A549 (cell line): ENCODE measurements at places on chromosomes 1 and 21. TPM values are rescaled to one million over a fixed set of nuclear protein-coding genes. Genes with fewer than 3 reads are reported as not detected.

DNA sequence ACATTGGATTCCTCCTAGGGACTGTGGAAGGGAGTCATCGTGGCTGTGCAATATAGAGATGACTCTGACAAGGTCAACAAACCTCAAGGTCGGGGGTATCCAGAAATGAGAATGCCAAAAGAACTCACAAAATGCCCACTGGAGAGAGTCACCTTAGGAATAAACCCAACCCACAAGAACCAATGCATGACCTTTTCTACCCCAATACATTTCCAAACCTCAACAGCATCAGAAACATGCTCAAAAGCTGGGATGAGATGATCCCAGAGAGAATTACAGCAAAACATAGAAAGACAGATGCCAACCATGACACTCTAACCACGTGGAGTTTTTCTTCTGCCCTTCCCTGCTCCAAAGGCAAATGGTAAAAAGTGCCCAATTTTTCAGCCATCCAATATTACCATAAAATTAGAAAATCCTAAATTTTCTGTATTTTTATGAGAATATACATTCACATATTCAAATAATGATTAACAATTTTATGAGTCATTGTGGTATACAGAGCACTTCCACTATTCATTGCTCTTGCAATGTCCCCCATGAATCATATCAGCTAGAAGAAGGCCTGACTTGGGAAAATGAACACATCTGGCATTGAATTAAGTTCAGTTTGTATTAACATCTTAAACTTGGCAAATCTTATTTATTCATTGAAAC is 88.2 kb upstream of the PALMD start:
- no peak for DNase-seq

GRCh38 chr1:161723459-161724141 is 2.3 kb downstream of the FCRLB start:
- DNase-seq = no peak

- no peak for DNase-seq
These were observed 688.9 kb upstream of the ADGRL2 start for GRCh38 chr1:81111818-81112217.

DNA sequence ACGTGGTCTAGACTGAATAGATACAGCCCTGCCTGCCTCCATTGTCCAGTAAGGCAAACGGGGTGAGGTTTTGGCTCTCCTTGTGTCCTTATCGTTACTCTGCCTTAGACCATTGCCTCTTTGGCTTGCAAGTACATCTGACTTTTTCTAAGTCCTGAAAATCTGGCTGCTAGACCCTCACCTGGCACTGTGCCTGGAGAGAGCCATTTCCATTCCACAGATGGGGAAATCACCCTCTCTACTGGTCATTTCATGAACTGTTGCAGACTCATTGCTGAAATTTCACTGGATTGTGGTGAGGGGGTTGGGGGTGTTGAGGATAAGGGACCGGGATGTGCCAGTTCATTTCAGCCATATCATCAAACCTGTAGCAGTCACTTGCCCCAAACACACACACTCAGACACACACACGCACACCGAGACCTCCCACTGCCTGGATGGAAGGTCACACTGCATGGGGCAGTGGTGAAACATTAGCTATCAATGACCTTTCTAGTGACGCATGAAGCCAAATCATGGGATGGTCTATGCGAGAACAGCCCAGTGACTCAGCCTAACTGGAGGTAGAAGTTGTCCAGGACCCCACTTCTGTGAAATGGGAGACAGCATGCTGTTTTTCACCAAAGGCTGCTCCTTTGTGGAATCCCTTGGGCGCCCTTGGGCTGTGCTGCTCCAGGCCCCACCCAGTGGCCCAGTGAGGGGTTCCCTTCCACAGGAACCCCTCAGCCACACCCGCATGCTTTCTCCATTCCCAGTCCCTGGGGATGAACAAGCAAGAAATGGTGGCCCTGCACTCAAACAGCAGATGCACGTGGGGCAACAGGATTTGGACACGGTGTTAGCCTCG is 34.9 kb upstream of the VASH2 start:
- DNase-seq = peak; percentile 92

GRCh38 chr1:235888119-235888643 is 21.5 kb upstream of the LYST start:
- no peak for DNase-seq

GRCh38 chr1:230458509-230458908 is 32.4 kb upstream of the PGBD5 start:
- DNase-seq = no peak

- no peak for DNase-seq
These were observed 21.9 kb upstream of the EEIG2 start for GRCh38 chr1:108537976-108538375.

GRCh38 chr1:63973005-63973419 is 199.2 kb downstream of the ROR1 start:
- DNase-seq = no peak

- peak; percentile 43 for DNase-seq
These were observed 7.1 kb upstream of the CFAP141 start for GRCh38 chr1:154213274-154213673.

GRCh38 chr1:29355375-29355774 is 119.1 kb downstream of the PTPRU start:
- no peak for DNase-seq

GRCh38 chr1:214514819-214515383 is 36.5 kb downstream of the PTPN14 start:
- DNase-seq = no peak

DNA sequence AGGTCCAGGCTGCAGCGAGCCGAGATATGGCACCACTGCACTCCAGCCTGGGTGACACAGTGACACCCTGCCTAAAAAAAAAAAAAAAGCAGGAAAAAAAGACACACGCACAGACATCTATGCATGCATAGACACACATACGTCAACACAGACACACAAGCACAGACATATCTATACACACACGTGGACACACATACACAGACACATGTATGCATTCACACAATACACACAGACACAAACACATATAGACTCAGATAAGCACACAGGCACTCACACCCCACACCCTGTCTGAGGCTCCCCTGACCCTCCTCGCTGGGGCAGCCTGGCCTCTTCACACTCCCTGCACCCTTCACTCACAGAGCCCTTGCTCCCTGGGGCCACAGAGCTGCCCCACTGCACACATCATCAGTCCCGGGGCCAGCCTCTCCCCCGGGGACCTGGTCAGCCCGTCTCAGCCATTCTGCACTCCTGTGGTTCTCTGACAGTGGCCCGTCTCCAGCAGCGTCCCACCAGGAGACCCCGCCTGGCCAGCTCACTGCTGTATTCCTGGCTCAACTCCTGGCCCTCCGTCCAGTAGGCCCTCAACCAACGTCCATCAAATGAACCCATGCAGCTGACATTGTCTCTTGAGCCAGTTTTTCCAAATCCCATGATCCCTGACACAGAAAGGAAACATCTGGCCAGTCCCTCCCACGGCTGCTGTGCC is 4.6 kb upstream of the PRKCZ start:
- DNase-seq = no peak

DNA sequence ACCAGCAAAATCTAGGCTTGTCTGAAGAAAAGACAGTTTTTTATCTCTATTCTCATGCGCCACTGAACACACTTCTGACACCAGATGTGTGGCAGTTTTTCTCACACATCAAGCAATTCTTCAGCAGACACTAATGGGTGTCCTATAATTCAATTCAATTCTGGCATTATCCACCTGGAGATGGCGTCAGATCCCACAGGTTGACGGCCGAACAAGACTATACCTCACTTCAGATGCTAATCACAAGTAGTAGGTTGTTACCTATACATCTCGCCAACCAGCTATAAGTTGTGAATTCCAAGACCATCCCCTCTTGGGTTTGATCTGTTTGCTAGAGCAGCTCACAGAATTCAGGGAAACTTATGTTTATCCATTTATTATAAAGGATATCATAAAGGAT is 89.9 kb upstream of the ARTN start:
- no peak for DNase-seq

- DNase-seq = no peak
These were observed 15.1 kb downstream of the ELK4 start for GRCh38 chr1:205616563-205617293.

GRCh38 chr1:11252538-11252937 is 9.8 kb downstream of the MTOR start:
- DNase-seq = no peak

- no peak for DNase-seq
These were observed 19.3 kb downstream of the ELK4 start for GRCh38 chr1:205612556-205612955.

DNA sequence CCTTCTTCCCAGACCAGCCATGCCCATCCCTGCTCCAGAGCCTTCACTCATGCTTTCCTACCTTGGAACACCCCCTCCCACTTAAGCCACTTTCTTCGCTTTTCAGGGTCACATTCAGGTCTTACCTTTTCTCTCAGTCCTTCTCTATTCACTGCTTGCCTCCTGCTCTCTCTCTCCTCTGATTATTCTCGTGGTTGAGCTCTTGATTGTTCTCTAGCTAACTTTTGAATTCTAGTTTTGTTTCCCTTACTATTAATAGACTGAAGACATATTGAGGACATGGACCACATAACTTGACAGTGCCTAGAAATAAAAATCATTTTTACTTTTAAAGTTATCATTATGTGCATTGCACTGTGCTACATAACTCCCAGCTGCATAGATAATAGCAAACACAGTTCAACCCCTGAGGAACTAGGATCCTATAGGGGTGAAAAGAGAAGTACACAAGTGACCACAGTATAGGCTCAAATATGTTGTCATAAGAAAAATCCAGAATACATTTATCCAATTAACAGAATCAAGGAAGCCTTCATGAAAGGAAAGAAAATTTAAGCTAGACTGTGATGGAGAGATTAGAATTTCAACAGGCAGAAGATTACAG is 21.5 kb downstream of the INSL5 start:
- DNase-seq = no peak

- no peak for DNase-seq
These were observed 85.1 kb downstream of the KCNN3 start for GRCh38 chr1:154784924-154785531.

GRCh38 chr1:30039354-30040080 is 683.9 kb downstream of the MATN1 start:
- DNase-seq = no peak

DNA sequence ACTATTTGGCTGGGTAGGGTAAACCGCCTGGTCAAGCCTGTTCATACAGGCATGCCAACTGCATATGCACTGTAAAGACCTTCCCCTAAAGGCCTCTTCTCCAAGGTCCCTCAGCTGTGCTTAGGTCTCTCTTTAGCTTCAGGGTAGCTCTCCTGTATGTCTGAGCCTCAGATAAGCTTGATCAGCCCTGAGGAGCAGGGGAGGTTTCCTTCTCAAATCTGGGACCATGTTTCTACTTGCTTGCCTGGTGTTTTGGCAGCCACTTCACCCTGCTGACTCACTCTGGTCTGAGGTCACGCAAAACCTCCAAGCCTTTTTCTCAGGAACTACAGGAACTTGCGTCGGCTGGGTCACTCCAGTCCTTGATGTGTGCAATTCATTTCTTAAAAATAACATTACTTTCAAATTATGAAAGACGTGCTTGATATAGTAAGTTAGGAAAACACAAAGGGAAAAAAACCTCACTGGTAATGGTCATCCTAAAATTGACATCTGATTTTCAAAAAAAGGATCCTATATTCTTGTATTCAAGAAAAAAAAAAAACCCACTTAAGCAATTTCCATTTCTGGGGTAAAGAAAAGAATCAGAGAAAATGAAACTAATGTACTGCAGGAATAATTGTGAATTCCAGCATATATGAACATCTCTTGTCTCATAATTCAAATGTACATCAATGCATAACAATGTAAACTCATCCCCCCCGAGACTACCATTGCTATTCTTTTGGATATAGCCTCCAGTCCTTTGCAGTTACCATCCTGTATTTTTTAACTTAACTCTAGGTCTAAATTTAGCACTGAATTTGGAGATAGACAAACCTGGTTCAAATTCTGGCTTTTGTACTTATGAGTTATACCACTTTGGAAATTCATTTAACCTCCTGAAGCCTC is 24.8 kb upstream of the RNF19B start:
- peak; percentile 79 for DNase-seq

DNA sequence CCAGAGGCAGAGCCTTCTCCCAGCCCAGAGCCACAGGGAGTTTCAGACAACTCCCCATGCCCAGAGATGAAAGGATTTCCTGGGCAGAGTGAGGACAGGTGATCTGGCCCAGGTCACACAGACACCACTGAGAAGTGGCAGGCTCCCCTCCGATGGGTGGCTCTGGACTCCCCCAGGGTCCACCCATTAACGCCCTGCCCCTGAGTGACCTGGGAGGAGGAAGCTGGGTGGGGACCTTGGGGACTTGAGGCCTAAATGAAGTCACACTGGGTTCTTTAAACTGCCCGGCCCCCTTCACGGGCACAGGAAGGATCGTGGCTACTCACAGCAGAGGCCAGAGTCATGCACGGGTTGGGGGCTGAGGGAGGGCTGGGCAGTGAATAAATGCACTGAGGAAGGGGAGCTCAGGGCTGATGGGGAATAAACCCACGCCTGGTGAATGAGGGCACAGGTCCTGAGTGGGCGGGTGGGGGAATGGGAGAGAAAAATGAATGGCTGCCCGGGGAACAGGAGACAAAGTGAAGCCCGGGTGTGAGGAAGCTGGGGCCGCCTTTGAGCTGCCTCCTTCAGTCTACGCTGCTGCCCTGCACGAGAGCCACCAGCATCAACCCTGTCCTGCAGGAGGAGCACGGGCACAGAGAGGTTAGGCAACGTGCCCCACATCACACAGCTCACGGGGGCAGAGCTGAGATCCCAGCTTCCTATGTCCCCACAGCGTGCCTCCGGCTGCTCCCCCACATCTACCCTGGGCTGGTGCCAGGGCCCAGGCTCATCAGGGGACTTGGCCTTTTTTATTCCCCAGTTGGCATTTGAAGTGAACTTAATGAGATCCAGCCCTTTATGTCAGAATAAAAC is 404.3 kb downstream of the MATN1 start:
- DNase-seq = no peak

GRCh38 chr1:39490596-39491145 is 765 bp upstream of the BMP8A start:
- peak; percentile 11 for DNase-seq

DNA sequence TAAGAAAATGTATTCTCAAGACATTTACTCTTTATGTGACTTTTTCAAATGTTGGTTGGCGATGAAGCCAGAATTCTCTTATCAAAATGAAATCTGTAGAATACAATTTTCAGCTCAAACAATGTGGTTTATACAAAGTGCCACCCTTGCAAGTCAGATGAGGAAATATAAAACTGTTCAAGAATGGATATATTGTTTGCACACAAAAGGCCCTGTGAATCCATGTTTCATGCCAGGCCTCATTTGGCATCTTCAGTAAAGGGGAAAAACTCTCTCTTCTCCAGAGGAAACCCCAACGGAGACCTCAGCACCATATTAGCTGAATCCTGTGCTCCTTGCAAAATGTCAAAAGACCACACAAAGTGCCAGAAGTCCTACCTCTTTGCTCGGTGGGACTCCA is 310.4 kb downstream of the RRAGC start:
- DNase-seq = no peak

GRCh38 chr1:64995316-64995715 is 29.0 kb upstream of the JAK1 start:
- no peak for DNase-seq

KIF26B gene
- 0.01 to 0.04 TPM (median 0.04 TPM) in 3 replicates for polyA plus RNA-seq

IFT25 gene
- polyA plus RNA-seq = 39.0 to 41.4 TPM (median 41.3 TPM) in 3 replicates

PAQR6 gene
- 5.6 to 10.6 TPM (median 8.6 TPM) in 3 replicates for polyA plus RNA-seq

EVI5 gene
- polyA plus RNA-seq = 9.4 to 11.4 TPM (median 10.2 TPM) in 3 replicates

DTL gene
- 22.0 to 25.1 TPM (median 22.3 TPM) in 3 replicates for polyA plus RNA-seq

LINGO4 gene
- polyA plus RNA-seq = not detected in 3 replicates

C1orf146 gene
- not detected in 3 replicates for polyA plus RNA-seq

RPTN gene
- not detected in 3 replicates for polyA plus RNA-seq

STX12 gene
- 10.3 to 13.6 TPM (median 11.9 TPM) in 3 replicates for polyA plus RNA-seq

AMY1C gene
- polyA plus RNA-seq = not detected in 3 replicates

TMCO2 gene
- polyA plus RNA-seq = not detected in 3 replicates

GJC2 gene
- polyA plus RNA-seq = 0.37 to 0.48 TPM (median 0.40 TPM) in 3 replicates

SLC35D1 gene
- 4.5 to 5.2 TPM (median 4.8 TPM) in 3 replicates for polyA plus RNA-seq
